ENCODE measurements at places on chromosomes 12 and 14. TPM values are rescaled to one million over a fixed set of nuclear protein-coding genes. Genes with fewer than 3 reads are reported as not detected.

Gene RFLNA
- total RNA-seq = 7.1 TPM

Gene CLEC4D
- total RNA-seq = 0.23 TPM

Gene CYP27B1
- total RNA-seq = 0.55 TPM

Gene GLI1
- 1.9 TPM for total RNA-seq

Gene POTEM
- not detected for total RNA-seq

Gene MSRB3
- 13.6 TPM for total RNA-seq

Gene FAM90A1
- total RNA-seq = 2.6 TPM

Gene CALM1
- total RNA-seq = 1,596 TPM

Gene MMP19
- not detected for total RNA-seq

Gene CISTR
- total RNA-seq = 2.6 TPM

Gene CDCA3
- total RNA-seq = 1.5 TPM

Gene MANSC4
- total RNA-seq = not detected

Gene GATC
- total RNA-seq = 38.6 TPM

Gene TTC6
- total RNA-seq = not detected

Gene SYNDIG1L
- total RNA-seq = 2.8 TPM

Gene LUM
- 1.1 TPM for total RNA-seq

Gene HCAR1
- 0.19 TPM for total RNA-seq

Gene GRIN2B
- total RNA-seq = 167 TPM

Gene HOTAIR
- total RNA-seq = not detected

Gene OR9K2
- not detected for total RNA-seq

Gene PRIMA1
- total RNA-seq = 10.6 TPM

Gene PDE3A
- 3.6 TPM for total RNA-seq

Gene CELA1
- total RNA-seq = not detected

Gene PTHLH
- total RNA-seq = 3.7 TPM

Gene LGR5
- total RNA-seq = 9.1 TPM

Gene DDIT3
- total RNA-seq = 26.9 TPM

Gene AICDA
- not detected for total RNA-seq

Gene SLC5A8
- 0.25 TPM for total RNA-seq

Gene AKAP3
- 3.7 TPM for total RNA-seq

Gene PPP1R1A
- total RNA-seq = 23.1 TPM

Gene NEDD8
- 220 TPM for total RNA-seq

Gene GPRC5D
- not detected for total RNA-seq

Gene ARG2
- total RNA-seq = 17.0 TPM

Gene PKP2
- total RNA-seq = 7.7 TPM

Gene SRGAP1
- total RNA-seq = 13.5 TPM

Gene MYF6
- total RNA-seq = not detected

Gene SPSB2
- total RNA-seq = 5.9 TPM

Gene EML5
- 15.3 TPM for total RNA-seq

Gene OR4E2
- not detected for total RNA-seq

Gene PRH2
- total RNA-seq = not detected

Gene HSPB8
- total RNA-seq = 120 TPM

Gene EIF2S3B
- total RNA-seq = not detected

Gene DHRS1
- 14.5 TPM for total RNA-seq

Gene FOXA1
- total RNA-seq = not detected

Gene DDX47
- total RNA-seq = 47.2 TPM

Gene KCNJ8
- 7.4 TPM for total RNA-seq

Gene BLOC1S1
- 95.7 TPM for total RNA-seq

Gene MAPK1IP1L
- 49.2 TPM for total RNA-seq

Measured in dorsolateral prefrontal cortex (tissue), 122 donors.